LHCN-M2 (cell line): ENCODE measurements at places on chromosomes 13 and 19. TPM values are rescaled to one million over a fixed set of nuclear protein-coding genes. Genes with fewer than 3 reads are reported as not detected.

Gene SRRM5
- 0.11 TPM in 1 of 2 replicates, not detected in the other for total RNA-seq

Gene PRKCG
- total RNA-seq: not detected in 2 replicates

Gene TLE6
- 0.40 TPM in 1 of 2 replicates, not detected in the other for total RNA-seq

Gene PEX11G
- total RNA-seq: 3.5 and 3.8 TPM in 2 replicates

Gene CEACAM16
- not detected in 2 replicates for total RNA-seq
